Thyroid gland (tissue), 4 donors: ENCODE measurements at places on chromosomes 2 and 18. TPM values are rescaled to one million over a fixed set of nuclear protein-coding genes. Genes with fewer than 3 reads are reported as not detected.

- no peaks in the 10 kb centered on the region for H3K27me3 ChIP-seq
- no peaks in the 10 kb centered on the region for H3K4me1 ChIP-seq
- no peak for DNase-seq
- no peak overlapping the region for H3K4me3 ChIP-seq
- H3K36me3 ChIP-seq, result no peaks in the 10 kb centered on the region
Observed at GRCh38 chr2:44632931-44633689, 271.4 kb downstream of the CAMKMT start.

Gene SNED1
- 70.7 TPM for total RNA-seq

GRCh38 chr18:12947285-12948049 is at the start of gene SEH1L:
SEH1L (plus strand) TSS chr18:12948011; CDS start chr18:12948122, 111 bp downstream.
- H3K4me3 ChIP-seq, result peak within 1 kb of the TSS; percentile 81
- peak; percentile 99 for DNase-seq
- peaks cover 12% of the 10 kb centered on the region for H3K4me1 ChIP-seq
- peak within 1 kb of the TSS; percentile 98 for H3K27ac ChIP-seq

GRCh38 chr2:171787333-171788072 is 100.2 kb downstream of the DYNC1I2 start:
- H3K36me3 ChIP-seq, result peaks cover 30% of the 10 kb centered on the region
- DNase-seq, result no peak
- no peaks in the 10 kb centered on the region for H3K4me1 ChIP-seq
- no peak overlapping the region for H3K27ac ChIP-seq
- H3K4me3 ChIP-seq, result no peak overlapping the region
- H3K27me3 ChIP-seq, result no peaks in the 10 kb centered on the region

Gene DSG2
- 47.7 TPM for total RNA-seq
